ENCODE measurements at places on chromosomes 11 and 22.

GRCh38 chr22:22111267-22111751, 128.7 kb upstream of the TOP3B start:
- DNase-seq: no peak

DNA sequence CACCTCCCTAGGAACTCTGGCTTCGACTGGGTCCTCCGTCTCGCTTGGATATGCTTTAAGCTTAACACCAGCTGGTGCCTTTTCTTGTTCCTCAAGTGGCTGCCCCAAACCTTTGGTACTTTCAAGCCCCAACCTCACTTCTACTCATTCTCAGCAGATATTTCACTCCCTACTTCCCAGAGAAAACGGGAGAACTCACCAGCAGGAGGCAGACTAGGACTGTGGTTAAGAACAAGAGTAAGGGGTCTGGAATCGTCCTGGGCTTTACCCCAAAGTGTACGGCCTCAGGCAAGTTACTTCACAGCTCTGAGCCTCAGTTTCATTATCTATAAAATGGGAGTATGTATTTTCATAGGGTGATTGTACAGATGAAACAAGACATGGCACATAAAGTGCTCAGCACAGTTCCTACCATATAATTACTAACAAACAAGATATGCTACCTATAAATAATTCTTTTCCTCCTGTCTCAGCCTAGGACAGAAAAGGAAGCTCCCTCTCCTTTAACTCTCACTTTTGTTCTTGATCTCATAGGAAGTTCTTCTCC, 37.8 kb downstream of the PAMR1 start:
- DNase-seq: no peak

DNA sequence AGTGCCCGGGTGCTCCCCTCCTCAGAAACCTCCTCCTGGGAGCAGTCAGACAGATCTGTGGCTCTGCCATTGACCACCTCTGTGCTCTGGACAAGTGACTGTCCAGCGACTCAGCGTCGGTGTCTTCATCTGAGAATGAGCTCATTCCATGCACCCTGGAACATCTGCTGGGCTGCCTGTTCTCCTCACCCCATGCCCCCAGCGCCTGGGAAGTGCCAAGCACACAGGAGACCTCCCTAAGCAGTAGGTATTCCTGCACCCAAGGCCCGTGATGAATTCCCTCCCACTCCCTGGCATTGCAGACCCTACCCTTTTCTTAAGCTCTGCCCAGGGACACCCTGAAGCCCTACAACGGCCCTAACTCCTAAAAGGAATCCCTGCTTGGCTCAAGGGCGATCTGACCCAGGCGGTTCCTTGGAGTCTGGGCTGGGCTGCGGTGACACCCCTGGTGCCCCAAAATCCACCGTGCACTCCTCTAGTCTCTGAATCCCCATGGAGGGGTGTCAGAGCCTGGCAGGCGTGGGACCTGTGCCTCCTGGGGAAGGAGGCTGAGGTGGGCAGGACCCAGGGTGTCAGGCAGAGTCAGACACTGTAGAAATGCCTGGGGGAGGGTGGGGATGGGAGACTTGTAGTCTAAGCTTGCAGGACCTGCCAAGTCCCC, 92.0 kb downstream of the CEP164 start:
- no peak for DNase-seq

DNA sequence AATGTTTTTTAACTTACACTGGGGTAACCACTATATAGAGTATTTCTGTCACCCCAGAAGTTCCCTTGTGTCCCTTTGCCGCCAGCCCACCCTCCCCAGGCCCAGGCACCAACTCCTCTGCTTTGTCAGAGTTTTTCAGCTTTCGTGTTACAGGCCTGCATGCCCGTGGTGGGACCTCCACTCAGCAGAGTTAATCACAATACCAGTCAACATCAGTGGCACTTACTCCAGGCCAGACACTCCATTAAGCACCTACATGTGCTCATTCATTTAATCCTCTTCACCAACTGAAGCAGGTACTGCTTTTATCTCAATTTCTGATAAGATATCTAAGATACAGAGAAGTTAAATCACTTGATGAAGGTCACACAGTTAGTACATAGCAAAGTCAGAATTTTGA, 63.3 kb downstream of the LIF start:
- no peak for DNase-seq

DNA sequence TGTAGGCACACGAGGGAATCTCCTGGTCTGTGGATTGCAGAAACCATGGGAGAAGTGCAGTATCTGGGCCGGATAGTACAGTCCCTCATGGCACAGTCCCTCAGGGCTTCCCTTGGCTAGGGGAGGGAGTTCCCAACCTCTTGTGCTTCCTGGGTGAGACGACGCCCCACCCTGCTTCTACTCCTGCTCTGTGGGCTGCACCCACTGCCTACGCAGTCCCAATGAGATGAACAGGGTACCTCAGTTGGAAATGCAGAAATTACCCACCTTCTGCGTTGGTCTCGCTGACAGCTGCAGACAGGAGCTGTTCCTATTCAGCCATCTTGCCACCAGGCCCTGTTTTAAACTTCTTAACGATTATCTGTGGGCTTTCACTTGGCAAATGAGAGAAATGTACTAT, 157.2 kb upstream of the CARD18 start:
- no peak for DNase-seq

GRCh38 chr11:10351765-10352641, 47.1 kb downstream of the ADM start:
- DNase-seq: no peak

GRCh38 chr11:8809241-8809938, 101.6 kb upstream of the AKIP1 start:
- DNase-seq: no peak

DNA sequence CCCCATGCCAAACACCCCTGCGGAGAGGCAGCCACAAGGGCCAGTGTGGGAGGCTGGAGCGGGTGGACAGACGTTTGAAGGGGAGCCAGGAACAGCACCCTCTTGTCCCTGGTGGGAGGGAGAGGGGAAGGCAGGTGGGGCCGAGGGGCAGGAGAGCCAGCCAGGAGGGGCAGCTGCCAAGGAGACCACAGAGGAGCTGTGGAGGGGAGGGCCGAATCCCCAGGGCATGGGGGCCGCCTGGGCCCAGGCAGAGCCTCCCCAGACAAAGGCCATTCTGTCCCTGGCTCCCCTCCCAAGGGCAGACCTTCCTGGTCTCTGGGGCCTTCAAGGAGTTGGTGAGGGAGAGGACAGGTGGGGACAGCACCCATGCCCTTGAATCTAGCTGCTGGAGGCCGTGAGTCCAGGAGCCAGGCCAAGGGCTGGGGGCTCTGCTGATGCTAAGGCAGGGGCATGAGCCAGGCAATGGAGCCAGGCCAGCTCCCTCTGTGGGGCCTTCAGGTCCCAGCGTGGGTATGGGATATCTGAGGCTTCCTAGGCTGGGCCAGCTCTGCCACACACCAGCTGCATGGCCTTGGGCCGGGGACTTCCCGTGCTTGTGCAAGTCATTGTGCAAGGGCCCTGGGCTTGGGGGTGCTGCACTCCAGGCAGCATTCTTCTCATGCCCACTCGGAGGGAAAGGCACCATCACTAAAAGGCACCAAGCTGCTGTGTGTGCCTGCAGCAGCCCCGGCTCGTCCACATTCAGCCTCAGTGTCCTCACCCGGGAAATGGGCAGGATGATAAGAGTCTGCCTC, 11.4 kb downstream of the EMID1 start:
- no peak for DNase-seq

- DNase-seq: peak; percentile 30
Measured at GRCh38 chr11:65504674-65505465, 6.0 kb downstream of the MALAT1 start.

GRCh38 chr11:94800414-94800813, 32.3 kb downstream of the AMOTL1 start:
- DNase-seq: no peak

DNA sequence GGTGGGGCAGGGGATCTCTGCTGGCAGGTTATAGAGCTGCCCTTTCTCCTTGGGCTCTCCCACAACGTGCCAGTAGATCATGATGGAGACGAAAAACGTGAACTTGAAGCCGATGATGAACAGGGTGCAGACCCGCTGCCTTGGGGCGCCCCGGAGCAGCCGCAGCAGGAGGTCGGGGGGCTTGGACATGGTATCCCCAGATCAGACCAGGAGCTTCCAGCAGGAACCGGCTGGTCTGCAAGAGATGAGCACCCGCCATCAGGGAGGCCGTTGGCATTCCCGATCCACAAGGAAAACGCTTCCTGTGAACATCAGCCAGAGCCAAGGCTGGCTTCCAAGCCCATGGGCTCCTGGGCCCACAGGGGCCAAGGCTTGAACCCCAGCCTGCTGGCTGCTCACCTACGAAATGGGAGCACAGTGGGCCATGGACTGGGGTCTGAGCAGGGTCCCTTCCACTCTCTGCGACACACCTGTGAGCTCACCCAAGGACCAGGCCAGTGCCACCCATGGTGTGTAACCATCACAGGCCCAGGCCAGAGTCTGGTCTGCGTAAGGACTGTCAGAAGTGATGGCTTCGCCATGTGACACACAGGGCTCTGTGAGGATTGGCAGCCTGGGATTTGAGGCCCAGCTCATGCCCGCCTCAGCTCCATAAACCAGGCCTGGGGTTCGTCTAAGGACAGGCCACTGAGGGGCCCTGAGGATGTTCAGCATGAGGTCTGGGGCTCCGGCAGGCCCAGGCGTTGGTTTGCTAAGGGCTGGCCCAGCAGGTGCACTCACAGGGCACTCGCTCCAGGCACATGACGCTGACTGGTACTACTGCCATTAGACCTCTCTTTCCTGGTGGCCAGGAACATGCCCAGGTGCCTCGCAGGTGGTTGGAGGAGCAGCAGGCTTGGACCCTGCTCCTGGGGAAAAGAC, 26.6 kb downstream of the A4GALT start:
- DNase-seq: no peak

- DNase-seq: peak; percentile 1
Measured at GRCh38 chr11:133078591-133079404, 453.5 kb downstream of the OPCML start.

DNA sequence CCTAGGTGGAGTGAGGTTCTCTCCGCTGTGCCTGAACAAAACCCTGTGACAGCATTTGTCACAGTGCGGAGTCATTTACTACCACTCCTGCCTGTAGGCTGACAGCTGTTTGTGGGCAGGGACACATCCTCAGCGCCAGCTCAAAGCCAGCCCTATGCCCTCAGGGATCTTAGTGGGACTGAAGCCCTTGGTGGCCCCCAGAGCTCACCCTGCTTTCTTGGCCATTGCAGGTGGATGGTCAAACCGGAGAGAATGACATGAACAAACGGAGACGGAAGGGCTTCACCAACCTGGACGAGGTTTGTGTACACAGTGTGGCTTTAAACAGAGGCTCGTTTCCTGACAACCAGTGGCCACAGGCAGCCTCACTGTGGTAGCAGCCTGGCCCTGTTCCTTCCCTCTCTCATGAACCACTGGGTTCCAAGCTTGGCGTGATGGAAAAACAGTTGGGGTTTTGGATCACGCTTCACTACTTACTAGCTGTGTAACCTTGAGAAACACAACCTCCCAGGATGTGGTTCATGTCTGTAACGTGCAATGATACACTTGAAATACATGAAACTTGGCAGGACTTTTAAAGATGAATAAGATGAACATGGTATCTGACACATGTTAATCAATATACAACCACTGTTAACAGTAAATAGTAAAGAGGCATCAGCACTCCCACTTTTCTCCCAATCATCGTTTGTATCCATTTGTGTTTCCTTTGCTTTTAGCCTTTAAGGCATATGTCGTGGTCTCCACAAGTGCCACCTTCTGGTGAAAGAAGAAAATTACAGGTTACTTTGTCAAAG, 125.8 kb downstream of the MICAL2 start:
- DNase-seq: peak; percentile 66

- DNase-seq: no peak
Measured at GRCh38 chr11:69707176-69707575, 3.4 kb upstream of the FGF19 start.

DNA sequence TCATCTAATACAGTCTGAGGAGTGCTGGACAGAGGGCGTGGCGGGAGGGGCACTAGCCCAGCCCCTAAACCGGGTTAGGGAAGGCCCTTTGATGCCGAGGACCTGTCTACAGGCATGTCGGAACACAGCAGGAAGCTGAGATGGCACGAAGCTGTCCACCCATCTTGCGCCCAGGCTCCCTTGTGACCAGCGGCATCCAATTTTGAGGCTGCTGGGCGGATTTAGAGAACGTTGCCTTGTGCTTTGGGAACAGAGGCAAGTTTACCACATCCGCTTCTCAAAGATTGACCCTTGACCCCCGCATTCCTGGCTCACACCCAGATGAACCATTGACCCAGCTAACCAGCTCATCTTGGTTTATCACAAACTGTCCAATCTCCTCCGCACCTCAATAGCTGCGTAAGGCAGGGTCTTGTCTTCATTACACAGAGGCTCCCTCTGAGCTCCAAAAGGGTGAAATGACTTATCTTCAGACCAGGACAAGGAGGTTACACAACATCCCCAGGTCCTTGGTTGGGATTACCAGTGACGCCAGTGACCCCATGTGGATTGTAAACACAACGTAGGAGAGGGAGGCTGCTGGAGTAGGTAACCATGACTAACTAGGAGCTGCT, 4.5 kb downstream of the FAM83F start:
- DNase-seq: no peak

GRCh38 chr11:62846177-62846576, 6.8 kb upstream of the WDR74 start:
- no peak for DNase-seq

DNA sequence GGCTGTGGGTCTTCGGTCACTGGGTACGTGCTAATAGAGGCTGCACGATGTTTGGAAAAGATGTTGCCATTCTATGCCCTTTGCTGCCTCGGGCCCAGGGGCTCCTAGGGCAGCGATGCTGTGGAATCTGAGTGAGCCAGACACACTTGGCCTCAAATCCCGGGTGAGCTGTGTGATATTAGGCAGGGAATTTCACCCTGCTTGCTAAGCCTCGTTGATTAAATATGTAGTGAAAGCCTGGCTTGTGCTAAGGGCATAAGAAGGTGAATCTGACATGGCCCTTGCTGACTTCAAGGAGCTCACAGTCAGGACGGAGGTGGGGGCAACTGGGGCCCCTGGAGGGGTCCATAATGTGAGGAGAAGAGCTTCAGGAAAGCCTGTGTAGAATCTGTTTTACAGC, 5.4 kb upstream of the HMOX1 start:
- DNase-seq: no peak

DNA sequence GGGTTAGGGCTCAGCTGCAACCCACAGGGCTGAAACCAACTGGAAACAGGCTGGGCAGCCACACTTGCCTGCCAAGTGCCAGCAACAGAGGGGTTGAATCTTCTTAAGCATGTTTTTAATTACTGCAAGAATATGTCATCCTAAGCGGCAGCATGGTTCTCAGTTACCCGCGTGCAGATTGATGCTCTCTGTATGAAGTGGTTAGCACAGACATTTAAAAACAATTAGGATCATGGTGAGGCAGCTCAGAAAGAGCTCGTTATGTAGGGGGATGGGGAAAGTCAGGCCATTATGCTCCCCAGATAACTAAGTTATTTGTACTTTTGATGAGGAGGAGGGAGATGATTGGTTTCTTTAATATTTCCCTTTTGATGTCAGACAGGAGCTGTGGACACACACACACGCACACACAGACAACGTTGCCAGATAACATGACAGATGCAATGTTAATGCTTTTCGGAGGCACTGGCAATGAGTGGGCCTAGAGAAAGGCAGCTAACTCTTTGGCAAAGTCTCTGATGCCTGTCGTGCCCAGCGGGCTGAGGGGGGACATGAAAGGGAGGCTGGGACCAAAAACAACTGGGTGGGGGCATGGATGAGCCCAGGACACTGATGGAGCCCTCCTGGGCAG, 389.7 kb downstream of the NXPE2 start:
- no peak for DNase-seq

GRCh38 chr11:2318123-2318522, 16.3 kb downstream of the TSPAN32 start:
- DNase-seq: no peak
